Nephron progenitor cell (in vitro differentiated cells): ENCODE measurements at places on chromosomes 1 and 21.

DNA sequence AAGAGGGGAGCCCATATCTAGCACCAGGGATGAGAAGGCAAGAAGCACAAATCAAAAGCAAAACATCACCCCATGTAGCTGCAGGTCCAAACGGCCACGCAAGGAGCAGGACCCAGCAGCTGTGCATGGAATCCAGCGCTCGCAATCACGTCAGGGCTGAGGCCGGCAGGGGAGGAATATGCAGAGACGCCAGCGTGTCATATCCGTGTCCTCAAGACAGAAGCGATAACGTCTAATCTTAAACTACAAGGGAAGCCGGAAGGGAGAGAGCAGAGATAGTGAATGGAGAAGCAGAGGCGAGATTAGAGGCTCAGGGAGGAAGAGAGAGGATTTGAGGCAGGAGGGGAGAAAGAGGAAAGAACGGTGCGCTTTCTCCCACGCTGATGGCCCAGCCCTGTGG, 39.1 kb downstream of the FBXO2 start:
- no peak for DNase-seq

- DNase-seq: no peak
These were observed 7.7 kb downstream of the AHDC1 start for GRCh38 chr1:27596261-27596660.

DNA sequence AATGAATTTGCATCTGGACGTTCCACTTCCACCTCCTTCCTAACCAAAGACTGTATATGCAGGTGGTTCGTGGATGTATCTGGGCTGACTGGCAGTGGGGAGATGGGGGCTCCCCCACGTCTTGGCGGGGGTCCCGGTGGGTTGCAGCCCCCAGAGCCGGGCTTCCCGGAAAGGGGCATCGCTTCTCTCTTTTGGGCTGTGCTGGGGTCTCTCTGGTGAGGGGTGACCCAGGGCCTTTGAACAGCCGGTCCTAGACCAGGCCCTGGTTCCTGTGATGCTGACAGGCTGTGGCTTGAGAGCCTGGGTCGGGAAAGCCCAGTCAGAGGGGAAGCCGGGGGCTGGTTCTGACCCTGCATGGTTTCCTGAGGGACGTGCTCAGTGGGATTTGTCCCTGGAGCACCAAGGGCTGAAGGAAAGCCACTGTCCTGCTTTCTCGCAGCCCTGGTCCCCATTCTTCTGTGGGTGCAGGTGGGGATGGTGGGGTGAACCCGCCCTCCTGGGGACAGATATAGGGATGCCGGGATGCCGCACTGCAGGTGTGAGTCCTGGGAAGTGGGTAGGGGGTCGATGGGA, 29.8 kb downstream of the COL18A1 start:
- no peak for DNase-seq

GRCh38 chr1:157103268-157103667, 3.7 kb upstream of the ETV3L start:
- DNase-seq: no peak

DNA sequence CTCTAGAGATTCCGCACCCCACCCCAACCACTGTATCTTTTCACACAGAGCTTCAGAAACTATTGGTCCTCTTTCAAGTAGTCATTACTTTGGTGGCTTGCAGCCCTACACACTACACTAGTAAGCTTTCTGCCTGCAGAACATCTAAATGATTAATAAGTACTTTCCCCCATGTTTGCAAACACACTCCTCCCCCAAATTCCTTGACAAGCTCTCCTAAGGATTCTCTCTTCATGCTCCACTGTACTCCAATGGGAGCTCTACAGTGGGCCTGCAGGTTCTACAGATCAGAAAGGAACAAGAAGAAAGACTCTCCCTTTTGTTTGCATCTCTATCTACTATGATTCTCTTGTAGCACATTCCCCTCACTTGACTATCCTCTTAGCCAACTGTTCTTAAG, 16.3 kb upstream of the NUF2 start:
- no peak for DNase-seq

DNA sequence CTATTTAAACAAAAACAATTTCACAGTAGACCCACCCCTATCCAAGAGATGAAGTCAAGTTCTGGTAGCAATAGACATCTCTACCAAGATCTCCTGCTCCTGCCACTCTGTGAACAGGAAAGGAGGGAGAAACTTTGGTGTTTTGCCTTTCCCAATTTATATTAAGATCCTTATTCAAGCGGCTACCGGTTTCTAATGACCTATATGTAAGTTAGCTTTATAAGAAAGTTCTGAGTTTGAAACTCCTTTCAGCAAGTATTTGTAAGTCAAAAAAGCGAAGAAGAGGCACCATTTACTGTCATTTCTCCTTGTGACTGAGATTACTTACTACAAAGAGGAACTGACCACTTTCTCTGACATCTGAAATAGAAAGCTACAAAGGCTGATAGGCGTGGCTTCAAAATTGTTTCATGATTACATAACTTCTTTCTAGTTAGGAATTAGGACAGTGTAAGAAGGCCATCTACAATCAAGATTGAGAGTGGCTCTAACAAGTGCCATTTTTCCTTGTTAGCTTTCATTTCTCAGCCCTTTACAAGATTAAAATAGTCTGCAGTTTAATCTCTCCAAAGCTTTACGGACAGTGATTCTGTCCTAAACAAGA, at the start of gene MNDA:
TSS of gene MNDA (plus strand) at position 448 of the 604 bp plus-strand sequence. CDS start 10,803 bp downstream, outside the sequence.
- no peak for DNase-seq

DNA sequence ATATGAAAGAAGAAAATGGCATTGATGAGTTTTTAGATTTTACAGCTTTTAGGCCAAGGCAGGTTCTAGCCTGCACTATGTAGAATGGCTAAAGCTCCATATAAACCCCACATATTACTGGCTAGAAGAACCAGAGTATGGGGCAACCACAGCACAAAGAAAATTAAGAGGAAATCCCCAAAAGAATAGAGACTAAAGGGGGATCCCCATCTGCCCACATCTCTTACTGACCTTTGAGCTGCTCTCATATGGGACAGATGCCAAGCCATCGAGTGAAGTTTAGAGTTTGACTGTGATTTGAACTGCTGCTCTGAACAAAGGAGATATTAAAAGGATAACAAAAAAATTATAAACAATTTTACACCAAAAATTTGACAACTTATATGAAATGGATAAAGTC, 102.2 kb upstream of the HAO2 start:
- DNase-seq: no peak

GRCh38 chr1:170700842-170701615, 37.1 kb downstream of the PRRX1 start:
- no peak for DNase-seq

DNA sequence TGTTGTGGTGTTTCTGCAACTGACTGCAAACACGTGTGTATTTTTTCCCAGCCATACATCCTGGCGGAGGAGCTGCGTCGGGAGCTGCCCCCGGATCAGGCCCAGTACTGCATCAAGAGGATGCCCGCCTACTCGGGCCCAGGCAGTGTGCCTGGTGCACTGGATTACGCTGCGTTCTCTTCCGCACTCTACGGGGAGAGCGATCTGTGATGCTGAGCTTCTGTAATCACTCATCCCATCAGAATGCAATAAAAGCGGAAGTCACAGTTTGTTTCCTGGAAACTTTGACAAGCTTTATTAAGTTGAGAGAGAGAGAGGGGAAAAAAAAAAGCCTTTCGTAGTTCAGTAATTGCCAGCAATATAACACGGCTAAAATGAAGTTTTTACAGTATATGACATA, 32.7 kb upstream of the MTR start:
- no peak for DNase-seq

DNA sequence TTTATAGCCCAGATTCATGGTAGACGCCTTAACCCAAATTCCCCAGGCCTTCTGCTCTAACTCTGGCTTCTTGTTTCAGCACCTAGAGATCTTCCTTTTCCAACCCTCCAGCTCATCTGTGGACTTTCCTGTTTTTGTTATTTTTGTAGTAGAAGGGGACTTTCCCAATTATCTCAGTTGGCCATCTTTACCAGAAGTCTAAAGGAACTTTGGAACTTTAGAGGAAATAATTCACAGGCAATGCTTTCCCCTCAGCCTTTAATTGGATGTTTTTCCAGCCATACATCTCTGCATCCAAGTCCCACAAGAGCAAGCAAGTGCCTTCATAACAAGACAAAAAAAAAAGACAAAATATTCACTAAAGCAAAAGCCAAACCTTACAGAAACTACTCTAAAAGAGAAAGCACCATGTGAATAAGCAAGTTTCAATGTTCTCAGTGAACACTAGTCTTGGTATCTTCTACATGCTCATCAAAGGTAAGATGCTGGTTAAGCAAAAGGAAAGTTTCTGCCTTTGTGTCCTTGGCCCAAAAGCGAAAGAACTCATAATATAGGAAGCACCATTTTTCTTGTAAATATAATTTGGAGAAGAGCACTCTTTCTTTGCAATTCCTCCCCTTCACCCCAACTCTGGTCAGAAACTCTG, 377.3 kb downstream of the SETD4 start:
- DNase-seq: no peak

DNA sequence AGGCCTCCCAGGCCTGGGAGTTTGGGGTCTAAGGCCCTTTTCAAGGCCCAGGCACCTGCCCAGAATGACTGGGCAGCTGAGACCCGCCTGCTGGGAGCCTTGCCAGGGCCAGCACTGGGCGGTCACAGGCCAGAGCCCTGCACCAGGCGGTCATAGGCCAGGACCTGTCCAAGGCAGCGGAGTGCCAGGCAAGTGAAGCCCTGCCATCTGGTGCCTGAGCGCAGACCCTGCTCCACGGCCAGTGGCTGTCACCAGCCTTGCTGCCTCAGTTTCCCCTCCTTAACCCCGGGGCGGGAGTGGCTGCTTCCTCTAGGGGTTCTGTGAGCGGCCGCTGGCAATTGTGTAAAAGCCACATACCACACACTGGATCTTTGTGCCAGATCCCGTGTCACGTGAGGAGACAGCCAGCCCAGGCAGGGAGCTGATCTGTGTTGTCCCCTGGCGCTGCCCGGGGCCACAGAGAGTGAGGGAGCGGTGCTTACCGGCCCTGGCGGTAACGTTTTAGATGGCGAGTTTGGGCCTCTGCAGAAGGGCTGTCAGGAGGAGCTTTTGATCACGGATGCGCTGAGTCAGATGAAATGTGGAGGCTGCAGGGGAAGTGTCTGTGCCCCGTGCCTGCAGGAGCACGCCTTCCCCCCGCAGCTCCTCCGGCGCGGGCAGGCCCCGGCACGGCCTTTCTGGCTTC, 4.6 kb downstream of the COL18A1 start:
- no peak for DNase-seq

DNA sequence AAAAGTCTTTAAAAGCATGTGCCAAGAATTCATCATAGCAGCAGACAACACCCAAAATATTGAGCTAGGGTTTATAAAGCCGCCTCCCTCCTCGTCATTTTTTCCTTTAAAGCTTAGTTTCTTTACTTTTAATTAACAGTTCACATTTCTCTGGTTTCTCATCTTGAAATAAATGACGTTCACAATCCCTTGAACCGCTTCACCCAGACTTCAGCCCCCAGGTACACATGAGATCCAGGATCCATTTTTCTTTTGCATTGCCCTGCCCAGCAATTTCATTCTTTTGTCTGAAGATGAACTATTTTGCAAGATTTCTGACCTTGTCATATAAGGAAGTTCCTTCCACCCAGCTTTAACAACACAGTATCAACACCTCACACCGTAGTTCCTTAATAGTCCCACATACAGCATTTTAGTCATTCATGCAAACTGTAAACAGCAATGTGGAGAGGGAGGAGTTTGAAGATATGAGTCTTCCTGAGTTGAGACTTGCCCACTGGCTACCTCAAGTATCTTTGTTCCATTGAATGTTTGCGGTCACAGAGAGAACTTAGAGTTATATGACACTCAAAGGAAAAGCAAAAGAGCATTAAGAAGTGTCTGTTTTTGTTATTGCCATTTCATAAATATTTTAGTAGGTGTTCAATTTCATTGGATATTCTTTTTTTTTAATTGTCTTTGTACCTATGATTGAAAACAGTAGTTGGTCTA, 35.3 kb upstream of the CACYBP start:
- DNase-seq: no peak

GRCh38 chr21:45507523-45507875, 34.7 kb downstream of the SLC19A1 start:
- peak; percentile 3 for DNase-seq

- no peak for DNase-seq
These were observed 773.2 kb upstream of the ADAMTS5 start for GRCh38 chr21:27740084-27740483.

DNA sequence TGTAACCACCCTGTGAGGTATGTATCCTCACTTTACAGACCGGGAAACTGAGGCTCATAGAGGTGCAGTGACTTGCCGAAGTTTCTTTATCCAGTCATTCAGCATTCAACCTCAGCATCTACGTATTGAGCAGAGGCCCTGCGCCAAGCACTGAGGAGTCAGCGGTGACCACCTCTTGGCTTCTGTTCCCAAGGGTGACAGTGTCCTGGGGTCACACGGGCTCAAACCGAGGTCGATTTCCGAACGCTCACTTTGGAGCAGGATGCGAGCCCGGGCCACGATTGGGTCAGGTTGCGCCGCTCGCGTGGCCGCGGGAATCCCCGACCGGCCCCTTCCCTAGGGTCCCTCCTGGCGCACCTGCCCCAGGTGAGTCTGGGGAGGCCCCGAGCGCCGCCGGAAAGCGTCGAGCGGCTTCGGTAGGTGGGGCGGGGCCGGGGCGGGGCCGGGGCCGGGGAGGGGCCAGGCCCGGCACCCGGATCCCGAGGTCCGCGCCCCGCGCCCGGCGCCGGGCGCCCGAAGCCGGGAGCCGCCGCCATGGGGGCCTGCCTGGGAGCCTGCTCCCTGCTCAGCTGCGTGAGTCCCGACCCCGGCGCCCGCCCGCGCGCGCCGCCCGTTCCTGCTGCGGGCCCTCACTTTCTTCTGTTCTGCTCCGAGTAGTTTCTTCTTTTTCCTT, at the start of gene SERINC2:
TSS of gene SERINC2 (plus strand) at position 482 of the 673 bp plus-strand sequence. CDS start at position 535, 53 bp downstream.
- DNase-seq: peak; percentile 64

- DNase-seq: no peak
These were observed 72.7 kb upstream of the F3 start for GRCh38 chr1:94614168-94614815.

GRCh38 chr21:45882645-45883044, 98.9 kb upstream of the COL6A1 start:
- DNase-seq: no peak

- DNase-seq: no peak
These were observed 232.9 kb upstream of the SGIP1 start for GRCh38 chr1:66300972-66301451.

- no peak for DNase-seq
These were observed 2.4 kb downstream of the DNAJC6 start for GRCh38 chr1:65311760-65312159.

- DNase-seq: no peak
These were observed 35.2 kb downstream of the EPHX1 start for GRCh38 chr1:225845097-225845496.

- DNase-seq: no peak
These were observed 94.6 kb upstream of the SLC44A3 start for GRCh38 chr1:94725566-94725965.

- DNase-seq: no peak
These were observed 39.0 kb upstream of the LBR start for GRCh38 chr1:225466848-225467192.

GRCh38 chr1:157952601-157953000, 40.8 kb upstream of the KIRREL1 start:
- no peak for DNase-seq
